Activated CD4-positive, alpha-beta T cell treated with anti-CD3 and anti-CD28 coated beads for 24 hours (primary cell): ENCODE measurements at places on chromosomes 12 and 14.

GRCh38 chr12:113464852-113465719 is 6.6 kb downstream of the LHX5 start:
- no peak for DNase-seq

- DNase-seq: no peak
Measured at GRCh38 chr12:127162307-127162706, 1104.7 kb upstream of the TMEM132C start.

DNA sequence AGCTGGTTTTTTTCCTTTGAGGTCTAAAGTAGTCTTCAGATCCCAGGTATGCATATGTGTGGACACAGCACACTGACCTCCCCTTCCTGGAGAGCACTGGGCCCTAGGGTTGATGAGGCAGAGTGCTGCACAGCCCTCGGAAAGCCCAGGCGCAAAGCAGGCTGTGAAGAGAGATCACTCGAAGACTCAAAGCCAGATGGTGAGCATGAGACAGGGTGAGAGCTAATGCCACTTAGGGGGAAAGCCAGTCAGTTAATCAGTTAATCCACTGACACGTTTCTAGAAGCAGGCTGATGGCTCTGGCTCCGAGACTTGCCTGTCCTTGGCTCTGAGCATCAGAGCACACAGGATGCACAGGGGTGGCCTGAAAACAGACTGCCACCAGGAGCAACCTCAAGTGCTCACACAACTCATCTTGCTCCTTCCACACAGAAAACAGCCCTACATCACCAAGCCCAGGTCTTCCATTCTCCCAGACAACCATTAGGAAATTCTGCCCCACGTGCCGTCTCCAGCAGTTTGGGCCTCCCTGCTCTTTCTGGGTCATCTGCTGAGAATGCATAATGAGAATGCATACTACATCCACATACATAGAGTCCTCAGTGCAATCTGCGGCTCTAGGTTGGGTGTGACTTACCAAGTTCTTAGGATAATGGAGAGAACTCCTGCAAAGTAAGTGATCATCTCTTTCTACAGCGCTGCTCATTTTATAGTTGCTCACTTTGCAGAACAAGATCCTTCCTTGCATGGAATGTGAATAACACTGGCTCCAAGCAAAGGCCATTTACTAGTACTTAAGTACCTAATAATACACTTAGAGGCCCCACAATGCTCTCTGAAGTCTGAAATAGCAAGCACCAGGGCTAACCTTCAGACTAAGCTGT is 12.0 kb downstream of the AQP6 start:
- no peak for DNase-seq

GRCh38 chr14:61254808-61255526 is 26.2 kb downstream of the TMEM30B start:
- DNase-seq: no peak

DNA sequence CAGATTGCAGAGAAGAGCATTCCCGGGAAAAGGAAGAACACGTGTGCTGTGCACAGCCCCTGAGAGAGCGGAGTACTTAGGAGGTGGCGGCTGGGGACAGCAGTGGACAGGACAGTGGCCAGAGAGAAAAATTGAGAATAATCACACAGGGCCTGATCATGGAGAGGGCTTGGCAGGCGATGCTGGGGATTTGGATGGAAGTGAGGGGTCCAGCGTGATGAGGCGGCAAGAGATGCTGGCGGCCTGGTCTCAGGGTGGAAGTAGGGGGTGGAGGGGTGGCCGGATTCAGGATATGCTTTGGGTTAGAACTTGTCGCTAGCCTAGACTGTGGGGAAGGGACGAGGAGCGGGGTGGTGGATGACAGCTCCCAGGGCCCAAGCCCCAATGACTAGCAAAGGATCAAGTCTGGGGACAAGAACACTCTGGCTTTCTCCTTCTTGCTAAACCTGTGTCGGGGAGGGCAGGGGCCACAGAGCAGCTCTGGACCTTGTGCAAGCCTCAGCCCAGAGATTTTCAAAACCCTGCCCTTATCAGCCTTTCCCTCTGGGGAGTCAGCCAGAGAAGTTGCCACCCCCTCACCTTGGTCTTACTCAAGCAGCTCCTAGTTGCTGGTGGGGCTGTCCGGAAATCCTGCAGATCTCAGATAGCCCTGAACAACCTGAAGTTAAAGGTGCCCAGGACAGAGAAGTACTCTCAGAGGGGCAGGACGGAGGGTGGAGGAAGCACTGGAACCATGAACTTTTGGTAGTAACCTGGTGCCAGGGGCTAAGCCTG is 1.3 kb downstream of the HVCN1 start:
- DNase-seq: no peak

DNA sequence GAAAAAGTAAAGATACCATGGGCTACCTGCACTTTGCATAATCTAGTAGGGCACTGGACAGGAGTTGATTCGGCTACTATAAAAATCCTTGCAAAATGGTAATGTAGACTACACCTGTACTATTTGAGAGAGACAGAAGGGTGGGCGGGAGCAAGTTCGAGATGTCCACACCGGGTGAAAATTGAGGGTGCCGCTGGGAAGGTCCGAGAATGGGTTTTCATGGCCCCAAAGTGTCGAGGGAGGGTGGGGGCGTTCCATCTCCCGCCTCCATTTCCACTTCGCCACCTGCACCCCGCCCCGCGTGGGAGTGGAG is 648 bp downstream of the SNX6 start:
- DNase-seq: no peak

GRCh38 chr12:27747111-27747820 is 32.8 kb upstream of the KLHL42 start:
- no peak for DNase-seq

DNA sequence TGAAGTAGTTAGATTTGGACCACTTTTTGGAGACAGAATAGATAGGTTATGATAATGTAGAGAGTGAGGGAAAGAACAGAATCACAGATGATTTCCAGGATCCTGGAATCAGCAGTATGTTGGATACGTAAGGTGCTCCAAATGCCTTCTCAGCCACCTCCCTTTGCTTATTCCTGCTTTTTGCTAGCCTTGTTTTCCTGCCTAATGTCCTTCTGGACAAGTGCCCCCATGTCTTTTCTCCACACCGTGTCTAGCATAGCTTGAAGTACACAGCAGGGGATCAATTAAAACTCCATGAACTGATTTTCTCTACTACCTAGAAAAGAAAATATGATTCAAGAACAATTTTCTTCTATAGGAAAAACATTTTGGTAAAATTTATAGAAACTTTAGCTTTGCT is 144.0 kb downstream of the SYT1 start:
- DNase-seq: no peak

DNA sequence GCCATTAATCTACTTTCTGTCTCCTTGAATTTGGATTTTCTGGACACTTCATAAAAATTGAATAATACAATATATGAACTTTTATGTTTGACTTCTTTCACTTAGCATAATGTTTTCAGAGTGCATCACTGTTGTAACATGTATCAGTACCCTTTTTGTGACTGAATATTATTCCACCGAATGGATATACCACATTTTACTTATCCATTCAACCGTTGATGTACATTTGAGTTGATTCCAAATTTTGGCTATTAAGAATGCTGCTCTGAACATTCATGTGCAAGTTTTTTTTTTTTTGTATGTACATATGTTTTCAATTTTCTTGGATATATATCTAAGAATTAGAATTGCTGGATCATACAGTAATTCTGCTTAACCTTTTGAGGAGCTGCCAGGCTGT is 43.2 kb downstream of the CPSF2 start:
- no peak for DNase-seq

DNA sequence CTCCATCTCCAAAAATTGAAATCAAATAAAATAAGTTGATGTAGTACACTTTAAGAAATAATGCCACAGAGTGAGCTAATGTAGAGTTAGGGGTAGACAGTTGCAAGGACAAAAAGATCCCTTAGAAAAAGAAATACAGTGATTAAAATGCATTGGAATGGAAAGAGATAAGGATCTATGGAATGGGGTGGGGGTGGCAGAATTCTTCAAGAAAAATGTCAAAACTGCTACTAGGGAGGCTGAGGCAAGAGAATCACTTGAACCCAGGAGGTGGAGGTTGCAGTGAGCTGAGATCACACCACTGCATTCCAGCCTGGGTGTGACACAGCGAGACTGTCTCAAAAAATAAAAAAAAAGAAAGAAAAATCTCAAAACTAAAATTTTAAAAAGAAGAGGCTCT is 6.5 kb downstream of the OLR1 start:
- no peak for DNase-seq

DNA sequence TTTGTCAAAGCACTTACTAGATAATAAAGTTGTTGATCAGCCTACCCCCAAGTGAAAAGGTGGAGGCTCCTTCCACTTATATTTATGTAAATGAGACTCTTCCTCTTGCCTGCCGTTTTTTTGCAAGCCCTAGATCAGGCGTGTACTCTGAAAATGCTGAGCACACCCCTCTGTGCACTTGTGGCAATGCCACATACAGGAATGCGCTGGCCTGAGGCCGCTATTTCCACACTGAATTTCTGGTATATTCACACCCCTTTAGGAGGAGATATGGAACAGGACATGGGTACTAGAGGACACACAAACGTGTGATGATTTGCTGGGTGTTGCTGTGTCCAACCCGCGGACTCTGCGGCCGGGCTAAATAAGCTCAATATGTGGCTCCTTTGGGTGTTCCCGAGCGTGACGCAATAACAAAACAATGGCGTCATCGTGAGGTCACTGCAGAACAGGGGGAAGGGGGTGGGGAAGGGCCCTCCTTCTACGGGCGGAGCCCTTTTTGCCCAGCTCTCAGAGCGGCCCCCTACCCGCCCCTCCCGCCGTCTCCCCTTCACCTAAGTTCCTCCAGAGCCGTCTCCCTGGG is 554 bp upstream of the TSPAN31 start:
- DNase-seq: peak; percentile 58

- peak; percentile 30 for DNase-seq
Measured at GRCh38 chr14:65287264-65288131, 125.0 kb upstream of the FUT8 start.

DNA sequence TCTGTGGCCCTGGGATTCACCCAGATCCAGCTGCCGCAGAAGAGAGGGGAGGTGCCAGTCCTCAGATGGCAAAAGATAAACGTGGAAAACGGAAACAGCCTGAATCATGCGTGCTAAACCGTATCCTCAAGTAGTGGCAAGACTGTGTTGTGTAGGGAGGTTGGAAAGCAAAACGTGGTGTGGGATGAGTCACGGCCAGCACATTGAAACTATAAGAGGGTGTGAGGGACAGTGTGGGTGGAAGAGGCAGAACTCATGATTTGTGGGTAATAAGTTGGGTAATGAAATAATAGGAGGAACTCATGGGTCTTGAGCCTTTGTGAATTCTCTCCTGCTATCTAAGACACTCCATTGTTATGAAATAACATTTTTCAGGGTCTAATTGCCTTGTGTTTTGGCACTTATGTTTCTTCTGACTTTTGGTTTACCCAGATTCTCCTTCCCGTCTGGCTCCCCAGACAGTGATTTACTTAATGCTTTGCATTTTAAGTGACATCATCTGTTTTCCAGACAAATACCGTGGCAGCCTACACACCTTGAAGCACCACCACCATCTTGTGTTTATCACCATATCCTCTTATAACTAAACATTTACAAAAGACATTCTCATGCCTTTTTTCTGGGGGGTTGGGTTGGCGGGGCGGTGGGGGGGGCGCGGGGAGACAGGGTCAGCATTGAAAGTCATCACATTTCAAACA is 62.3 kb upstream of the PTCSC3 start:
- DNase-seq: no peak

GRCh38 chr12:44118946-44119345 is 283.1 kb downstream of the TMEM117 start:
- no peak for DNase-seq

- no peak for DNase-seq
Measured at GRCh38 chr12:53530920-53531319, 23.6 kb upstream of the NPFF start.

DNA sequence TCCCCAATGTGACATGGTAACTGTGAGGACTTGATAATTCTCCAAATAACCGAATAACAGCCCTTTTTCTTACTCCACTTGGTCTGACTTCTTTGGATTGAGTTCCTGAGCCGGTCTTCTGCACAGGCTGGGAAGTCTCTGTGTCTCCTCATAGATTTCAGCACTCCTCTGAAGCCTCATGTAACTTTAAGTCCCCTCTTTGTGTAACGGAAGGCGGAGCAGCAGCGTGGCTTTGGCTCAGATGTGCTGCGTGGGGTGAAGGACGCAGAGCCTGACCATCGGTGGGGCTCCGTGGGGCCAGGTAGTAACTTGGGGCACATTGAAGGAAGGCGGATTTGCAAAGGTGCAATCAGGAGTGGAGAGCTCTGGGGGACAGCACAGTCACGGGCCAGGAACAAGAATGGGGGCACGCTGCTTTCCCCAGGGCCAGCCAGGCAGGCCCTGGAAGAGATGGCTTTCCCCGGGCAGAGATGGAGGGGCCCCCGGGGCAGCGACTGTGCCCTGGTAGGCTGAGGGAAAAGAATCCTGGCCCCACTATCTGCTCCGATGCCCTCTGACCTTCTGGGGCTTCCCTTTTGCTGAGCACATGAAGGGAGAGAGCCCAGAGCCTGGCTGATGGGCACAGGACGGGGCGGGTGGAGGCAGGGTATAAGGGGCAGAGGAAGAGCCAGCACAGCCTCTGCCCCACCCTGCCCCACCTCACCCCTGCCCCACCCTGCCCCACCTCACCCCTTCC is 56.9 kb downstream of the ADGRD1 start:
- no peak for DNase-seq

GRCh38 chr12:40843495-40843894 is 151.3 kb downstream of the CNTN1 start:
- no peak for DNase-seq

GRCh38 chr14:103022002-103022684 is 35.2 kb downstream of the CDC42BPB start:
- DNase-seq: no peak

DNA sequence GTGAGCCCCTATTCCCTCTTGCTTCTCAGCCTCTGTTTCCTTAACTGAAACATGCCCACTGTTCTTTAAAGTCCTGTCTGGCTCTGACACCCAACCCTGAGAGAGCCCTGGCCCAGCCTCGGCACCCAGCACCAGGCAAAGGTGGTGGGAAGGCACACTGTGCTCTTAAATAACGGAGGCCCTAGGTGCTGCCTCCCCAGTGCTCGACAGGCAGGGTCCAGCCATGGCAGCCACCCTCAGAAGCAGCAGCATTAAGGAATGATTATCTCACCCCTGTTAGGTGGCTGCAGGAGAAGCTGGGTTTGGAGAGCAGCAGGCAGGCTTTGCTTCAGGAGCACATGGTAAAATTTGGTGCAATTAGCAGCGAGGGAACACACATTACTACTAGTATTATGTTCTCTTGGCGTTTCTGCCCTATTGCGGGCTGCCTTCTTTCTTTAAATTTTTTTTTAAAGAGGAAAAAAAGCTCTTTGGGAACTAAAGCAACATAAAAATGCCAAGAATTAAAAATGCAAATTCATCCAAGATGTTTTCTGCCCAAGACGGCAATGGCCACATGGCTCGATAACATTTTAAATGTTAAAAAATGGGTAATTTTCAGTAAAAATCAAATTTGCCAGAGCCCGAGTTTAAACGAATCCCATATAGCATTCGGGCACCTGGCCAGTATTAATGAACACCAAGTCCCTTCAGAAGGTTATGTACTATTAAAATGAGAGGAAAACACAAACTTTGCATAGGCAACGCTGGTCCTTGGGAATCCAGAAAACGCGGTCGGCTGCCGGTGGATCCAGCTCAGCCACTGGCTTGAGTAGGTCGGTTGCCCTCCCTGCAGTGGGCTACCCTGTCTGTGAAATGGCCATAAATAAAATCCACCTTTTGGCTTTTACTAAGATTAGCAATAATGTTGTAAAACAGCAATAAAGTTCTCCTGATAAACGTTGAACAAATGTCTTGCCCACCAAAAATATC is 152.2 kb downstream of the BCL11B start:
- DNase-seq: no peak
